ENCODE measurements at places on chromosomes 3 and 15. TPM values are rescaled to one million over a fixed set of nuclear protein-coding genes. Genes with fewer than 3 reads are reported as not detected.

Gene IL17RD
- 1.7 TPM for total RNA-seq

Gene CFAP161
- not detected for total RNA-seq

Gene LMAN1L
- total RNA-seq = not detected

Gene CLRN1
- total RNA-seq = not detected

Gene TMIE
- total RNA-seq = not detected

Gene ALDH1A2
- 4.5 TPM for total RNA-seq

Gene CNTN3
- total RNA-seq = 0.96 TPM

Gene INKA1
- total RNA-seq = 4.6 TPM

Gene SLC2A2
- not detected for total RNA-seq

Gene UCN2
- 0.85 TPM for total RNA-seq

Gene ILDR1
- total RNA-seq = not detected

Gene MEGF11
- not detected for total RNA-seq

Gene BOC
- total RNA-seq = 1.3 TPM

Gene TGM5
- not detected for total RNA-seq

Gene DPP8
- total RNA-seq = 44.0 TPM

Gene SLC28A2
- not detected for total RNA-seq

Gene KCTD6
- 8.7 TPM for total RNA-seq

Gene LRRC34
- total RNA-seq = 2.9 TPM

Gene CHRNB4
- total RNA-seq = not detected

Gene LRRK1
- 5.6 TPM for total RNA-seq

Gene CSPG4
- total RNA-seq = 70.7 TPM

Gene ECE2
- not detected for total RNA-seq

Gene ROPN1
- total RNA-seq = not detected

Gene CLDN11
- total RNA-seq = 225 TPM

Gene C3orf85
- not detected for total RNA-seq

Gene MAP3K13
- 23.0 TPM for total RNA-seq

Gene BUB1B
- total RNA-seq = 37.4 TPM

Gene ADGRG7
- not detected for total RNA-seq

Gene TLR9
- not detected for total RNA-seq

Gene PPIP5K1
- 61.7 TPM for total RNA-seq

Gene OR5K2
- total RNA-seq = not detected

Gene PGBD4
- total RNA-seq = 1.9 TPM

Gene ANKUB1
- total RNA-seq = not detected

Gene LTF
- 0.38 TPM for total RNA-seq
